ENCODE measurements at places on chromosomes 6 and 20. TPM values are rescaled to one million over a fixed set of nuclear protein-coding genes. Genes with fewer than 3 reads are reported as not detected.

- no peak for DNase-seq
Measured at GRCh38 chr20:11451793-11452291, 465.9 kb upstream of the BTBD3 start.

DNA sequence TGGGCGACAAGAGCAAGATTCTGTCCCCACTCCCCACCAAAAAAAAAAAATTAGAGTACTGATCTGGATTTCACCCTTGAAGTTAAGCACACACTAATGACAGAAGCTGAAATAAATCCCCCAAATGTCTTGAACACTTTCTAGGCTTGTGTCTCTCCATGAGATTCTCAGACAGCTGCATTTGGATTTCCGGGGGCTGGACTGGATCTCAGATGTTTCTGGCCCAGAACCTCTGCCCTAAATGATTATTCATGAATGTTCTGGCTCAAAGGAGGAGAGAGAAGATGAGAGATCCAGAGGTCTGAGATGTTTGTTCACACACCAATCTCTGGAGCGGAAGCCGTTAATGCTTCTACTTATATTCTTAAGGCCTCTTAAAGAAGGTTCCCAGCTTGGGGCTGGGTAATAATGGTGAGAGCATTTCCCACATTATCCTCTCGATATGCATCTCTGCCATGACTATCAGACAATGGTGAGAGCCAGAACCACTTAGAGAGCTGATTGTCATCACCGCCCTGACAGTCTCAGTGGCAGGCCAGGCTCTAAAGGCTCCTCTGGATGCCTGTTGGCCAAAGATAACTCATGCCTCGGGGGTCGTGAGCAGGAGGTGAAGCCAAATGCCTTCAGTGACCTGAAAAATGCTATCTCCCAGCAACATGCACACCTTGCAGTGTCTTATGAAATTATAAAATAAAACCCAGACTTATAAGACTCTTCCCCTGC lies 127.9 kb upstream of the AGPAT4 start:
- DNase-seq: no peak

GRCh38 chr6:85574932-85575598 lies 18.6 kb downstream of the SNX14 start:
- DNase-seq: no peak

GRCh38 chr20:62409931-62410745 lies 3.1 kb upstream of the CABLES2 start:
- peak; percentile 77 for DNase-seq

DNA sequence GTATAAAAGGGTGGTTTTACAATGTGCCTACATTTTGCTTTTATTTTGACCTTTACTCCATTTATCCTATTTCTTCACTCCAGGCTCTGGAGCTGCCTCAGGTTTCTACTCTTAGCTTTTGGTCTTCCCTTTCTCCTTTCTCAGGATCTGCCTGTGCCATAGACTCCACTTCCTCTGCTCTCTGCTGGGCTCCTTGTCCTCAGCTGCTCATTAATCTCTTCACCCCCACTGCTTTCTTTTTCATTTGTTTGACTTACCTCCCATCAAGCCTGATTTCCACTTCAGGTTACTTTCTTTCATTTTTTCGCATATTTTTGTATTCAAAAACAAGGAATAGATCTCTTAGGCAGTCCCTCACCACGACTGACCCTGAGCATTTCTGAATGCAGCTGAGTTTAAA lies 106.8 kb downstream of the COL19A1 start:
- DNase-seq: no peak

- DNase-seq: no peak
Measured at GRCh38 chr6:151109869-151110575, 129.7 kb upstream of the AKAP12 start.

DNA sequence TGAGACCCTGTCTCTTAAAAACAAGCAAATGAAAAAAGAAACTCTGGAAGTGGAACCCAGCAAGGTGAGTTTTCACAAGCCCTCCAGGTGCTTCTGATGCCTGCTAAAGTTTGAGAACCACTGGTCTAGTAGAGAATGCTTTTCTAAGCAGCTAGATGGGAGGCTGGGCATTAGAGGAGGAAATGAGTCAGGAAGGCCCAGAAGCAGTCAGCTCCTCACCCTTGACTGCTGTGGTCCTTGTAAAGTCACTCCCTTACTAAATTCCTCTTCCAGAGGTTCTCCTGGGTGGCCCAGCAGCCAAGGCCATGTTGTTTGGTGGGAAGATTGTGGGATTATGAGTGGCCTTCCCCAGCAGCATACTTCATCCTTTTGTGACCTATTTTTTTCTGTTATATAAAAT lies 52.0 kb upstream of the FYN start:
- DNase-seq: no peak

DNA sequence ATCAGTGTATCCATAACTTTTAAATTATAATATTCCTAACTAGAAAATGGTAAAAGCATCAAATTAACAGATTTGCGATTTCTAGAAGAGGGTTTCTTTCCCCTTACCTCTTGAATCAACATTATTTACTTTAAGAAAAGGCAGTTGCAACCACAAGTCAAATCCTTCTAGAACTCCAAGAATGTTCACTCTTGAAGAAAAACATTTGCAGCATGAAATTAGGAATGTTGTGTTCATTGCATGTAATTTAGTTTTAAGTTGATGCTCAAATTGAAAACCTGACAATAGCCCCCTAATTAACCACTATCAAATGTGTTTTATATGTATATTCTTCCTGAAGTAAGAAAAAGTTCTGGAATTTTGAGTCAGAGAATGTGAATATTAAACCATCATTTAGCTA lies 2.3 kb upstream of the REV3L start:
- DNase-seq: no peak

DNA sequence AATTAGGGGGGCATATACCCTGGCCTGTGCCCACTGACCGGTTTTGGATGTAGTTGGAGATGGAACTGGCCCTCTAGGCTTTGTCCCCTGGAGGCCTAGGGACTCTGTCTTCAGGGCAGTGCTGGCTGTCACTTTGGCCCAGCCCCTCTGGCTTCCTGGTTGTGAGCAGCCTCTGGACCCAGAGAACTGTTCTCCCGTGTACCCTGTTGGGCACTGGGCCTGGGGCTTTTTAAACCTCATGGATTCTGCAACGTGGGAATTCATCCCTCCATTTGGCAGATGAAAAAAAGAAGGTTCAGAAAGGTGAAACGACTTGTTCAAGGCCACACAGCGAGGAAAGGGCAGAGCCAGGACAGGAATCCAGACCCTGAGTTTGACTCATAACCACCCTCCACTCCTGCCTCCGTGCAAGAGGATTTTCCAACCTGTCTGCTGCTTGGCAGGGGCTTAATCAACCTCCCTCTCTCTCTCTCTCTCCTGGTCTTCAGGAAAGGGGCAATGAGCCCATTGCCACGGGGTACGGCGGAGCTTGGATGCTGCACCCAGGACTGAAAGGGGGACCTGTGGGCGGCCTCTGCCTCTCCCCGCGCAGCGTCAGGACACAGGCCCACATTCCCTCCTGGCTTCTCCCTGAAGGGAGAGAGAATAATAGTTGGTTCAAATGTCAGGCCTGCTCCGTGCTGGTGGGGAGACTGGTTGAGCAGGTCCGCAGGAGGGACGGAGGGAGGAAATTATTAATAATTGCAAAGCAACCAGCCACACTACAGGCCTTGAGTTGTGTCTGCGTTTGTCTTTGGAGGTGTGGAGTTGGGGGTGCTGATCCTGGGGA lies 56.0 kb downstream of the CEBPB start:
- no peak for DNase-seq

- no peak for DNase-seq
Measured at GRCh38 chr20:7672571-7672970, 267.7 kb downstream of the HAO1 start.

DNA sequence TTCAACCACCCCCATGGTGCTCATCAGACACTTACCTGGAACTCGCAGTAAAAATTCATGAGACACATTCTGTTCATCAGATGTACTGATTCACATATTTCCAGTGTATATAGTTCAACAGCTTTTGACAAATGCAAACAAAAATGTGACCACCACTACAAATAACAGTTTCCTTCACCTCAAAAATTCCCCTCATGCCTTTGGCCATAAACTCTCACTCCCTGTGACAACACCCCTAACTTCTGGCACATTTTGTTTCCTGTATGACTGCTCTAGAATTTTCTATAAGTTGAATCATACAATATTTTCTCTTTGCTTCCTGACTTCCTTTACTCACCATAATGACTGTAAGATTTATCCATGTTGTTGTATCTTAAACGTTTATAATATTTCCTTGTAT lies 63.7 kb downstream of the C6orf118 start:
- DNase-seq: no peak

DNA sequence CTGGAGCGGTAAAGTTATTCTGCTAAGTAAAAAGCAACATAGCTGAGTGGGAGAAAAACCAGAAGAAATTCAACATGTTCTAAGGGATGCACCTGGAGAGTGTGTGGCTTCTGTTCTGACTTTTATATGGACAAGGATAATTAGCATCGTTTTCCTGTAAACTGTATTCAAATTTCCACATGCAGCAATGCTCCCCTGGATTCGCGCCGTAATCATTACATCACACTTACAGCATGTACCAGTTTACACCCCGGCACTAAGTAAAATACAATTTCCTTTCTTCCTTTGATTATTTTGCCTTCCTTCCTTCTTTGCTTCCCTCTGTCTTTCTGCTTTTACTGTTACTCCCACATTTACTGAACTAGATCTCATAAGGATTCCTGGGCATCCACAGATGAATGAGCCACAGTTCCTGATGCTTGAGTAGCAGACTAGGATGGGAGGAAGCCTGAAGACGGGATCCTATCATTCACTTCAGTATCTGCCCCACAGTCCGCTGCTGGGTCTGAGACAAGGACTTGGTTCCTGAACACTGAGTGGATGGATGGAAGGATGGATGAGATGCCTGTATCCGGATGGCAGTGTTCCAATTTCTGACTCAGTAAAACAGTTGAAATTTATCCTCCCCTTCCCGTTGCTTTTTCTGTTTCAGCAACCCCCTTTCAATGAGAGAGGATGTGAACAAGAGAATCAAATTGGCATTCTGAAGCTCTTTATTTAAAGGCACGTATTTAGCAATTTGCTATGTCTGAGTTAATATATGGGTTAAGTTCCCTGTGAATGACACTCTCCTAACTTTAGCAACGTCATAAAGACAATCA lies 174.6 kb downstream of the GJA10 start:
- DNase-seq: no peak

- DNase-seq: no peak
Measured at GRCh38 chr6:145508107-145508506, 227.2 kb downstream of the EPM2A start.

GRCh38 chr6:35611240-35611639 lies 77.5 kb downstream of the FKBP5 start:
- no peak for DNase-seq

- DNase-seq: no peak
Measured at GRCh38 chr20:61872371-61872900, 193.2 kb downstream of the TAF4 start.

- DNase-seq: no peak
Measured at GRCh38 chr6:39018103-39018502, 30.5 kb upstream of the GLP1R start.

GRCh38 chr6:13924146-13924948 lies 405 bp upstream of the RNF182 start:
- peak; percentile 19 for DNase-seq

GRCh38 chr6:4567141-4567540 lies 209.1 kb upstream of the CDYL start:
- DNase-seq: no peak

GRCh38 chr6:109695468-109695867 lies 4.4 kb downstream of the FIG4 start:
- peak; percentile 31 for DNase-seq

DNA sequence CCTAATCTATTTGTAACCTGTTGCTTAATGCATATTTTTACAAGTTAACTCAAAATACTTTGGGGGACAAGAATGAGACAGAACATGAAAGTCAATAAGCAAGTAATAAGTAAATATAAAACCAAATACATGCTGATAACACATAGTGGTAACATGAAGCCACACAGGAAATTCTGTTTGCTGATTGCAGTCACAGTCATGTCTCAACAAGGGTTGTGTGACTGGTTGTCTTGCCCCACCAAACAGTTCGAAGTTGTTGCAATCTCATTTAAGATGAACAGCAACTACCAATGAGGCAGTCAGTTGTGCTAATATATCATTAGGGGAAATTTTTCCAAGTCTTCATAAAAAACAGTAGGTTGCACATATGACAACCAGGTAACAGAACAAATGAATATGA lies 14.5 kb downstream of the CD24 start:
- no peak for DNase-seq

DNA sequence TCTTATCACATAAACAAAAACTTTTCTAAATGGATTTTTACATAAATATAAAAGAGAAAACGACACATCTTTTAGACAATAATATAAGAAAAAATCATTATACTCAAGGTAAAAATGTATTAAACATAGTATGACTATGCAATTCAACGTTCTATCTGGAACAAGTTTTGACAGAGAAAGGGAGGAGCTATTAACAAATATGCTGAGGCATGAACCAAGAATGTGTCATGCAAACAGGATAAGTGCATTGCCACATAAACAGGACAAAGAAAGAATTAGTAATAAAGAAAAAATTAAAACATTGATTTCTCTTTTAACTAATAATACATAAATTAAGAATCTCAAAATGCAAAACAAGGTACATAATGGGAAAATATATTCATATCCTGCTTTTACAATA lies 1353.4 kb upstream of the GJE1 start:
- no peak for DNase-seq

DNA sequence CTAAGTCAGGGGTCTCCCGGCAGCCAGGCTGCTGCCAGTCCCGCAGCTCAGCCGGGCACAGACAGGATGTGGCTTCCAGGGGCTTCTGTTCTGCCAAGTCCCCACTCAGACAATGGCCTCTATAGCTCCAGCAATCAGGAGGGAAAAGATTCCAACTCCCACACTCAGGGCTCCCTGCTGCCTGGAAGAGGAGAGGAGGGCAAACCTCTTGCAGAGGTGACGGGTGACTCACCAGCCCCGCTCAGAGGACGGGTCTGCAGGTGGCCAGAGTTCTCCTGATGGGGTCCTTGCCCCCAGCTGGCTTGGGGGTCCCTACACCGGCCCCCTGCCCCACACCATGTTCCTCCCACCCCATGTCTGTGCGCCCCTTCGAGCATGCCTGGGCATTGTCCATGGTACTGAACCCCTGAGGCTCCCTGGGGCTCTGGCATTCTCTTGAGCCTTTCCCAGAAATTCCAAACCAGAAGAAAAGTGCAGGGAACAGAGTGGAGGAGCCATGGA lies 32.6 kb downstream of the NTSR1 start:
- DNase-seq: no peak

GRCh38 chr20:8361006-8361652 lies 229.1 kb downstream of the PLCB1 start:
- DNase-seq: no peak

DNA sequence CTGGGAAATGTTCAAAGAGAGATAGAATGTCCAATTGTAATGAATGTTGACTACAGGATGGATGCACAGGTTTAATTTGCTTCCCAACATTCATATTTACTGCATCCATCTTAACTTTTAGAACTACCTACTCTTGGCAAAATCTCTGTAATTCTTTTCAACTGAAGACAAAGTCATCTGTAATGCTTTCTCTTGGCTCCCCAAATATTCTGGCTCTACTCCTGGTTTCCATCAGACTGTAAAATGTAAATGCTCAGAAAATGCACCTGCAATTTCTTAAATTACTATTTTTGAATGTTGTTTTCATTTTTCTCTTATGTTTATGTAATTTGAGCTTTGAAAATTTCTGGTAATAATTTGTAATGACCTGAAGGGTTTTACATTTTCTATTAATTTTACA lies 480.8 kb upstream of the IMPG1 start:
- DNase-seq: no peak

GRCh38 chr6:21599051-21599696 lies 5.6 kb downstream of the SOX4 start:
- DNase-seq: no peak

The SPAG4 gene
- 6.5 TPM for total RNA-seq

The RRAGD gene
- 7.8 TPM for total RNA-seq

The SNRPB2 gene
- total RNA-seq: 10.5 TPM

The BPI gene
- 0.27 TPM for total RNA-seq

The OXT gene
- 1.6 TPM for total RNA-seq

The TSBP1 gene
- total RNA-seq: not detected

Data from hematopoietic multipotent progenitor cell (in vitro differentiated cells).